ENCODE measurements at places on chromosomes 3 and 15. TPM values are rescaled to one million over a fixed set of nuclear protein-coding genes. Genes with fewer than 3 reads are reported as not detected.
A peak's percentile ranks its signal among the peaks of the same experiment; 100 is the strongest.

- no peak for DNase-seq
Measured at GRCh38 chr15:100170291-100171210, 171.2 kb downstream of the ADAMTS17 start.

DNA sequence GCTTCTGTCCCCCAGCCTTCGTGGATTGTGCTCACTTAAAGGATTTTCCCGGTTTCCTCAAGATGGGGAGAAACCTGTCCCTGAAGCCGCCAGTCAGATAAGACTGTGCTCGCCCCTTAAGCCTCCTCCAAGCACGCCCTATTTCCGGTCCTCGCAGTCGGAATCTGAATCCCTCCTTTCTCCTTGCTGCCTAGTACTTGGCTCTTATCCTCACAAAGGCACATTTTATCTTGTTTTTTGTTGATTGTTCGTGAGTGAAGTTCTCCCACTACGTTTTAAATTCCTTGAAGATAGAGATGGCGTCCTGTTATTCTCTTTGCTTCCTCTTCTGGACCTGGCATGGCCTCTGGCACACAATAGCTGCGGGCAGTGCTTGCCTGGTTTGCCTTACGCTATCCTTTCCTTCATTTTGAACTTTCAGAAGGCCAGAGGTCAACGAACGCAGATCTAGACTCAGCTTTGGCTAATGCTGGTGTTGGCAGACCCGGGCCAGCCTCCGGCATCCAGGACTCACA lies 1.7 kb downstream of the CLDN11 start:
- DNase-seq: no peak

MEIS2 gene
- 0.24 TPM for total RNA-seq

- peak; percentile 10 for DNase-seq
Measured at GRCh38 chr3:127684871-127685707, 12.3 kb downstream of the ABTB1 start.
